ENCODE measurements at places on chromosomes 2 and 18.
A peak's percentile ranks its signal among the peaks of the same experiment; 100 is the strongest.

DNA sequence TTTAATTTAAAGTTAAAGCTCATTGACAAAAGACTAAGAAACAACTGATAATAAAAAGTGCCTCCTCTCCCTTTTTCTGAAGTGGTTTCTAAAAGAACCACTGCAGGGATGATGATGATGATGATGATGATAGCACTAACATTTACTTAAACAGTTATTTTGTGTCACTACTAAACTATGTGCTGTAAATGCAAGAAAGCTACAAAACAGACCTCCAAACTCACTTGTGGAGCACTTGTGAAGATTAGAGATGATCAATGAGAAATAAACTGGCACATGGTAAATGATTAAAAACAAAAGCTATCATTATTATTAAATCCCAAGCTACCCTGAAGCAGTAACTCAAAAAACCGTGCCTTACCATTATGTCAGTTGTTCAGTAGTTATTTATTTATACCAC, 88.7 kb downstream of the SLC8A1 start:
- DNase-seq: no peak

- no peak for DNase-seq
These were observed 758.4 kb upstream of the TMEFF2 start for GRCh38 chr2:192953116-192953515.

- no peak for DNase-seq
These were observed 36.6 kb downstream of the TTC32 start for GRCh38 chr2:19865151-19865550.

GRCh38 chr2:181052523-181052891, 72.1 kb downstream of the UBE2E3 start:
- DNase-seq: no peak

- peak; percentile 6 for DNase-seq
These were observed 136.5 kb downstream of the TXNL1 start for GRCh38 chr18:56501896-56502295.

DNA sequence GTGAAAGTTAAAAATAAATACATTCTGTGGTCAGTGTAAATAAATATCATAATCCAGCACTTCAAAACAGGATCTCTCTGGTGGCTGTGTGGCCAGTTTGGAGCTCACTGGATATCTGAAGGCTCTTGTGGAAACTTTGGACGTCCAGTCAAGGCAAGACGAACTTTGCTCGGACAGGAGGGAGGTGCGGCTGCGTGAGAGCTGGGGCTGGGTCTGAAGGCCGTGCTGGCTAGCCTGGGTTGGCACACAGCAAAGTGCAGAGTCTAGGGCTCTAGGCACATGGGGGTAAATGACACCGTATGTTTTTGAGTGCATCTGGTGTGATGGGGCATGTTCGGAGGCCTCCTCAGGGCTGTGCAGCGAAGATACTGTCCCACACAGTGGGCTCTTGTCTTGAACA, 78.9 kb upstream of the TXNDC2 start:
- no peak for DNase-seq

DNA sequence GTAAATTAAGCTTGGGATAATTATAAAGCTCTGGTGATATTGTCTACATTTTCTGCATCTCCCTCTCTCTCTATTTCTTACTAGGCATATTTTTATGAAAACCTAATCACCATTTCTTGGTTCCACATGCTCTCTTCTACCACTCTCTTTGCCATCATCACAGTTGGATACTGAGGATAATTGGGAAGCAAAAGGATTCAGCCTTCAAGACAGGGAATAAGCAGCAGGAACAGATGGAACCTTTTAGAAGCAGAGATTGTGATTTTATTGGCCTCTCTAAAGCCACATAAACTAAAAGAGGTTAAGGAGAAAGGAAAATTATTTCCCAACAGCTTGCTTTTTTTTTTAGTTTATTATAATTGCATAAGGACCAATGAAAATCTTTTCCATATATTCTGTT, 226.3 kb upstream of the SPHKAP start:
- DNase-seq: no peak

DNA sequence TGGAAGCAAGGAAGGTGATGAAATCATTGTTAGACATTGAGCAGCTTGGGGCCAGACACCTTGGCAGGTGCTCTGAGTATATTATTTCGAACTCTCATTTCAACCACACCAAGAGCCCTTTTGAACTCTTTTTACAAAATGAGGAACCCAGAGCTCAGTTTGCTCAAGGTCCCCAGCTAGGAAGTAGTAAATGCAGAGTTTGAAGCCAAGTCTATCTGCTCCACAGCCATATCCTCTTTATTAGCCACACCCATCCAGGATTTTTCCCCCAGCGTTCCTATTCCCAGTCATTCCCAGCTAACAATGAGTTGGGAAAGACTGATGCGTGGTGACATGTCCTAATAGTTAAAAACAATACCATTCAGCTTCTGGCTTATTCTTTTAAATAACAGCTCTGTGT, 40.2 kb downstream of the SEMA4F start:
- DNase-seq: no peak

GRCh38 chr2:106053116-106053515, 141.0 kb downstream of the UXS1 start:
- no peak for DNase-seq

GRCh38 chr18:13577091-13577697, 149.2 kb downstream of the FAM210A start:
- DNase-seq: no peak

DNA sequence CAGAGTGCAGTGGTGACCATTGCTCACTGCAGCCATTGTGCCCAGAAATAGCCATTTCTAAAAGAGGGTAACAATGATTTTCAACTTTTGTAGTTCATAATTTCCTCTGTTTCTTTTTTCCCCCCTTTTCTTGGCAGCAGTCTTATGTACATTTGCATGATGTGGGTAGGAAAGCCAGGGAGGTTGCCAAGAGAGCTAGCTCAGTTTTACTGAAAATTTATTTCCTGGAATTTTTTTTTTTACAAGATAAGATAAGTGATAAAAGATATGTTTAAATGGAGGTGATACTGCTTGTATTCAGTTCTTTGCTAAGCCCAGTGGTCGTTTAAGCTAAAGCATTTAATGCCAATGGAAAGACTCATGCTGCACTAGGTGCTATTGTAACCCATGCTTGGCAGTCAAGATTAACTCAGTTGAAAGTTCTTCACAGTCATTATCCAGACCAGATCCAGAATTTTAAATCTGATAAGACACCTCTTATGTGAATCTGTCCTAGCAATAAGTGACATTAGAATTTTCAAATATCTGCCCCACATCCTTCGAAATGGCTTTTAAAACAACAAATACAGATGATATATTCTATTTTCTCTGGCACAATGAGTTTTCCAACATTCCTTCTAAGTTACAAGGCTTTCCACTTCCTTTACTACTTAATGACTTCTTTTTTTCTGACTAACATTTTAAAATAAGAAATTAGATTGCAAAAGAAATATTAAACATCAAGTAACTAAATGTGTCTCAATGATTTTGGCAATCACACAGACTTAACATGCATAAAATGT, 4.4 kb upstream of the ATP8B1 start:
- DNase-seq: no peak

DNA sequence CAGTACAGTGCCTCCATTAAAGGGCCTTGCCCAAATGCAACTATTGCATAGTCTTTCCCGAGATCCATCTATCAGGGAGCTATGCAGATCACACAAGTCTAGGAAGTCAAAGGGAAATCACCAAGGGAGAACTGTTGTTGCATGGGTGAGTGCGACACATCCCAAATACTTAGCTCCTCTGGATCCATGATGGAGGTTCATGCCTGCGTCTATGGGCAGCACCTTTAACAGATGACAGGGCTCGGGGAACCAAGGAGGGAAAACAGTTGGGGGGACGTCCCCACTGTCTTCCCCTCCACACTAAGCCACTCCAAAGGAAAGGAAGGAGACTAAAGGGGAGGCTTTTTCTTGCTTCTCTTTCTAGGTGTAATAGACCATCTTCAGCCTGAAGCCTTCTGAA, 552.8 kb upstream of the PKDCC start:
- no peak for DNase-seq

- DNase-seq: no peak
These were observed 20.4 kb downstream of the LYPD6B start for GRCh38 chr2:149058936-149059335.

DNA sequence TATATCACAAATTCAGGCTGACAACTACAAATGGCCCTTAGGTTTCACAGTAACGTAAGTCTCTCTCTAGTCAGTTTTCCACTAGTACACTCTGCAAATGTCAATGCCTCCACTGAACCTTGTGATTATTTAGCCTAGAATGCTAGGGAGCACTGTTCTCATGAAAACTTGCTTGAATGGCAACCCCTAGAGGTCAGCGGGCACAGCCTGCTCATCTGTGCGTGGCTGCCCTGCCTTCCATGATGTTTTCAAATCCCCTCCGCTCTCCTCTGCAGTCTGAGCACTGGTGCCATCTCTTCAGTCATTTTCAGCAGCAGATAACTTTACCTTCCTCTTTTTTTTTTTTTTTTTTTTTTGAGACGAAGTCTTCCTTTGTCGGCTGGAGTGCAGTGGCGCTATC, 84.1 kb upstream of the GULP1 start:
- no peak for DNase-seq

- DNase-seq: no peak
These were observed 237.0 kb downstream of the HDAC4 start for GRCh38 chr2:239163688-239164334.

DNA sequence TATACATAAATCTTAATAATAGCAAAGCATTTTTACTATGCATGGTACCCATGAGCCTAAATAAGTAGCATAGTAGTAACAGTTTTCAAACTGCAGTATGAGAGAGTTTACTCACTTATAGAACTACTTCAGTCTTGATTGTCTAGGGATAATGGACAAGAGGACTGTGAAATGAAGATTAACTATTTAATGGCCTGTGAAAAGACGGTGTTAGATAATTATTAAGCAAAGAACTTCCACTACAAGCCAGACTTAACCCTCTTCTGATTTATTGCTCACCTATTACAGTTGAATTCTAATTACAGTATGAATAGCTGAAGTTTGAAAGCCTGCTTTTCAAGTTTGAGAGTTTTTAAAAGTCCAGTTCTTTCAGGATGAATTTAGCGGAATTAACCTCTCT, 18.9 kb downstream of the PIK3C3 start:
- DNase-seq: no peak

DNA sequence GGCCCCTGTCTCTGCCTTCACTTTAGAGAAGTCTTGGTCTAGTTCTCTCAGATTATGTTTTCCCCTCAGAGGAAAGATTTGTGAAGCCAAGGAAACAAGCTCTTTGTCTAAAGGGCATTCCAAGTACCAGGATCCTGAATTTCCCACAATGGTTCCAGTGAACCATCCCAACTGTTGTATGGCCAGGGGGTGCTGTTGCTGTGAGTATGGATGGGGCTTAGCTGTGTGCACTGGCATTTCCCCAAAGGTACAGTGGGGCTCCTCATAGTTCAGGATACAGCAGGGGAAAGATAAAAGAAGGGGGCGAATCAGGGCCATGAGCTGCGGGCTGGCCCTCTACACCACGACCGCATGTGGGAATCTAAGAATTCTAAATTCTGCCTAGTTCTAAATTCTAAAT, 1154.0 kb upstream of the FANCL start:
- DNase-seq: no peak

GRCh38 chr18:961644-962355, 57.1 kb downstream of the ADCYAP1 start:
- no peak for DNase-seq

- DNase-seq: peak; percentile 37
These were observed 479 bp downstream of the RNMT start for GRCh38 chr18:13726972-13727331.

DNA sequence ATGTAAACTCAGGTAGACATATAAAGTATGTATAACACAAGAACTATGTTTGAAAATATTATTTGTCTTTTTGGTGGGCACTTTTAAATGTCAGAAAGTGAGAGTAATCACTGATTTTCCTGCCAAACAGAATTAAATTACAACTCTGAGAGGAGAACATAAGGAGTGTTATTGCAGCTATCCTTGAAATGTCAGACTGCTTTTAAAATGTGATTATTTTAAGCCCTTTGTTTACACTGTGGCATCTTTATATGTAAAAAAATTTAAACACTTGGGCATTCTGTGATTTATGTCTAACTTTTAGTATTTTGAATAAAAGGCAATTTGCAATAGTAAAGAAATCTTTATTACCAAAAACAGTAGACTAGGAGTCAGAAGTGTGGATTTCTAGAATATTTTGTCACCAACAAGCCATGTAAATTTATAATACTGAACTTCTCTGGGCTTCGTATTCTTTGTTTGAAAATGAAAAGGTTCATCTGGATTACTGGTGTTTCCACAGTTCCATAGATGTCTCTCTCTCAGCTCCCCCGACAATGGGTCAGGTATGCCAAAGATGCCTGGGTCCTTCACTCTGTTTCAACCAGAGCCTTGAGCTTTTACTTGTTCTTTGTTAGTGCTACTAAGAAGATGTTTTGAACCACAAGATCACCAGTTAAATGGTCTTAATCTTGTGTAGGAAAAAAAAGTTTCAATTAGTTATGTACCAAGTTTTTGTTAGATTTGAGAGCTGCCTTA, 38.8 kb downstream of the GULP1 start:
- DNase-seq: no peak

GRCh38 chr2:206981086-206981674, 41.9 kb downstream of the CPO start:
- DNase-seq: no peak

DNA sequence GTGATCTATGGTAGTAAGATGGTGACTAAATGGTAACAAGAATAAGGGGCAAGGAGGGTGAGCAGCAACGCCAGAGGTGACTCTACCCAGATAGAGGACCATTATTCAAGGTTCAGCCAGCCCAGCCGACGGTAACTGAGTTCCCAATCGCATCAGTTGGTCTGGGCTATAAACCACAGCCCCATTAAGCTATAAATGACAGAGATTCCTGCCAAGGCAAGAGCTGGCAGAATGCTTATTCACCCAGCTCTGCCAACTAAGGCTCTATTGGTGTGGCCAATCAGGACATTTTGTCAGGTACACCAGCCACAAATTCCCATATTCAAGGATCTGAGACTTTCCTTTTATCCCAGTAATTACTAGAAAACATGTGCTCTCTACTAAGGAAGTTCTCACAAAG, 3.6 kb downstream of the CHN1 start:
- no peak for DNase-seq

- DNase-seq: no peak
These were observed 45.0 kb upstream of the RIT2 start for GRCh38 chr18:43160509-43160908.

GRCh38 chr2:47662552-47662951, 120.4 kb upstream of the MSH6 start:
- no peak for DNase-seq

- DNase-seq: no peak
These were observed 36.2 kb downstream of the EHD3 start for GRCh38 chr2:31270131-31270530.

- no peak for DNase-seq
These were observed 52.3 kb downstream of the RAB27B start for GRCh38 chr18:54880395-54881105.

DNA sequence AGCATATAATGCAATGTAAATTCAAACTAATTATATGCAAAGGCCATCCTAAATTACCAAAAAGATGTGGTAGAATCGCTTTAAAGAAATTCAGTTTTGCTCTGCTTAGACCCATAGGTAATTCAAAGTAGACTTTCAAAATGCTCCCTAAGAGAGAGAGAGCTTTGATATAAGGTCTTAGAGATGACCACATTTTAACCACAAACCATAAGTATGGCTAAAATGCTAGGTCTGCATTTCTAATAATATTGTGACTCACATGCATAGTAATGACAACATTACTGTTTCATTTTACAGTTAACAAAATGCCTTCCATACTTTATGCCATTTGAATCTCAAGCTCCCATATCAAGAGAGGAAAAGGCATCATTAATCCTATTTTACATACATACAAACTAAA, 144.5 kb downstream of the RAD51AP2 start:
- no peak for DNase-seq

- no peak for DNase-seq
These were observed 3.9 kb upstream of the TMEM163 start for GRCh38 chr2:134722728-134723127.
